ENCODE measurements at places on chromosomes 2 and 18.
A peak's percentile ranks its signal among the peaks of the same experiment; 100 is the strongest.

DNA sequence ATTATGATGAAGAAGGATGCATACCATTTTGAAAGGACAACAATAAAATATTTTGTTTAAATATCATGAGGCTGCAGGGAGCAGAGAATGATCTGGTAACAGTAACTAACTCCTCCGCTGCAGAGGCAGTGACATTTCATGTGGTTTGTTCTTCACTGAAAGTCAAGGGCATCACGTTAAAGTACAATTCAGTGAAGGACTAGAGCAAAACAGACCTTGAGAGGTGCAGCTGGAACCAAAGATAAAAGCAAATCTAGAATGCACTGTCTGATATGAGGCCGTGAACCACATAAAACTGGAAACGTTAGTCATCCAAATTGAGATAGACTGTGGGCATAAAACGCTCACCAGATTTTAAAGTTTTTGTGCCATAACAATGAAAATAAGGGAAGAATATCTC is 522.9 kb upstream of the TNP1 start:
- no peak for DNase-seq

DNA sequence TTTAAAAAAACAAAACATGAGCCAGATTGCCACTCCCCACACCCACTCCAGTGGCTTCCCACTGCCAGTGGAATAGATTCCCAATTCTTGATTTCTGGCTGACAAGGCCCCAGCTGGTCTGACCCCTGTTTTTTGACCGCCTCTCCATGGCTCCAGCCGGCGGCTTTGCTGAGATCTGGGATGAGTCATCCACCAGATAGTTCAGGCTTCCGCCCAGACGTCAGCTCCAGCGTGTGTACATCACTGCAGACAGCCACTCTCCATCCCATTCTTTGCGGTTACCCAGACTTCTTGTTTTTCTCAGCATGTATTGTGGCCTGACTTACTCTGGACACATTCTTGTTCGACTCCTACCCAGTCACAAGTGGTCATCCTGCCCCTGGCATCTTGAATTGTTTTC is 227.9 kb downstream of the GBX2 start:
- peak; percentile 46 for DNase-seq

GRCh38 chr2:3399829-3400228 is 20.3 kb downstream of the TRAPPC12 start:
- no peak for DNase-seq

DNA sequence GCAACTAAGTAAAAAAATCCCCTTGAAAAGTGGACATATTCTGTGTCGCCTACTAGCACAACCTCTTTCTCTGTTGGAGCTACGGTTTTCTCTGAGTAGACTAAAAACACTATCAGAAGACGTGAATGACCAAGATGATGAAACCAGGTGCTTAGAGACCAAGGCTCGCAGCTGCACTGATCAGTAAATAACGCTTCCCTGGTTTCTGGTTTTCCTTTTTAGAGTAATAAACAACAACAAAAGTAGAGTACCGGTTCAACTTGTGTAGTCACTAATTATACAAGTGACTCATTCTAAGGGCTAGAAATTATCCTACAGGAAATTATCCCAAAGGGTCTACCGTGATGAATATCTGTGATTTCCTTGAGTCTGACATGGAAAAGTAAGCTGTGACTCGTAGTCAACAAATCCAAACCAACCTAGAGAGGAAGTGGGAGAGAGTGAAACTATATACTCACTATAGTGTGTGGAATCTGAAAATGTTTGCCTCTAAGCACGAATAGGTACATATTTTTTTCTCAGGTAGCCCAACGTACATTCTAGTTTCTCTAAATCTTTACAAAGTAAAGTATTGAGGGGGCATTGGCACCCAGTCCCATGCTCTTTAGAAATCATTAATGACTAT is 17.8 kb downstream of the RASGRP3 start:
- DNase-seq, result no peak

DNA sequence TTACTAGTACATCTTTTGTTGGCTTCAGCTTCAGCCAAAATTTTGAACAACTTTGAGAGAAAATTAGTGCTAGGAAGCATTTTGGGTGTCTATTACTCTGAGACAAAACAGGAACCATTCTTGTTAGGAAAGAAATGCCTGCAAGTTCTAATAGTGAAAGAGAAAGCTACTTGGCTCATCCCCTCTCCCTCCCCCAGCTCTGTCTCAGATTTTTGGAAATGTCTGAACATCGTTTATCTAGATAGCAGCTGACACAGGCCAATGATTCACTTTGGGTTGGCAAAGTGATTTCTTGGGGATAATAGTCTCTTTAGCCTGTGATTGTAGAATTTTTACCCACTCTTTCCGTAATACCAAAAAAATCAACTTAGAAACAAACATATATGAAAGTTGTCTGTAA is 42.3 kb upstream of the PTPRM start:
- no peak for DNase-seq

- DNase-seq, result no peak
These were observed 993 bp downstream of the COX7A2L start for GRCh38 chr2:42359965-42360483.

DNA sequence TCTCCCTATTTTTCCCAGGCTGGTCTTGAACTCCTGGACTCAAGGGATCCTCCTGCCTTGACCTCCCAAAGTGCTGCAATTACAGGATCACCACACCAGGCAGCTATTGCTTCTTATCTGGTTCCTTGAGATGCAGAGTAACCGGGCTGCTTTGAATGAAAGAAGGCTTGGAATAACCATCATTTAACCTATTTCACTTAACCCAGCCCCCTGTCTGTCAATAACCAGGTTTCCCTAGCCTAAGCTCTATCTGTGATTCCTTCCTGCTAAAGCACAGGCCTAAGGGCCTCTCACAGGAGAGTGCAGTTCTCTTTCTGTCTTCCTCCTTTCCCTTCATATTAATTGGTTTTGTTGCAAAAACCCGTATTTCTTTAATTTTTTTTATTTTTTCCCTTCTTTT is 393.5 kb upstream of the RAB12 start:
- no peak for DNase-seq

GRCh38 chr2:44902217-44903137 is 39.0 kb upstream of the SIX3 start:
- no peak for DNase-seq

DNA sequence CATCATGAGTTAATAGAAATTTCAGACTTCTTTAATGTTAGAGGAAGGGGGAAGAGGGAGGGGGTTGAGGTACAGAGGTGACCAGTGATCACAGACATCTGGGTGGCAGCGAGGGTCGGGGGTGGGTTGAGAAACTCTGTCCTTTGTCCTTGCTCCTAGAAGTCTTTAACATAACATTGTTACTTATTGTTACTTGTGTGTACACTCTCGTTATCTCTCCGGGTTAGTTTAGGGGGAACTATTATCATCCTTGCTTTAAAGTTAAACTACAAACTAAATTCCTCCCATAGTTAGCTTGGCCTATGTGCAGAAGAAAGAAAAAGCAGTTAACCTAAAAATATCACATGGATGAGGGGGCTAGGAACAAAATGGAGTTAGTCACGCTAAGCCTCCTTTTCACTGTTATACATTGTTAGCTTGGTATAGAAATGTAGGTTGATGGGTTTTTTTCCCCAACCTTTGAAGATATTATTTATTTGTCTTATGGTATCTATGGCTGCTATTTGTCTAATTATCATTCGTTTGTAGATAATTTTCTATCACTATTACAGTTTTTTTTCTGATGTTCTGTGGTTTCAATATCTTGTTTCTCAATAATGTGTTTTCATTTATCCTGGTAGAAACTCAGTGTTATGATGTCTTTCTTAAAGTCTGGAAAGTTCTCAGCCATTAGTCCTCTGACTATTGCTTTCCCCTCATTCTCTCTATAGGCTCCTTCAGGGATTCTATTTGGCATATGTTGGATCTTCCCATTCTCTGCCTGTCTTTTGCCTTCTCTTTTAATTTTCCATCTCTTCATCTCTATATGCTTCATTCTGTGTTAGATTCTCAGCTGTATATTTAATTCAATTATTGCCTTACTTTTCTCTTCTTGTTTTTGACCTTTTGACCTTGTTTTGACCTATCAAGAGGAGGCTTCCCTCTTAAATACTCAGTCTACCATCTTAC is 13.2 kb upstream of the B4GALT6 start:
- DNase-seq, result no peak

- DNase-seq, result no peak
These were observed 170.3 kb upstream of the SETBP1 start for GRCh38 chr18:44510390-44510789.

GRCh38 chr2:201949181-201949926 is 84.3 kb upstream of the FZD7 start:
- DNase-seq, result no peak

- DNase-seq, result no peak
These were observed 856.1 kb upstream of the ID2 start for GRCh38 chr2:7825591-7826312.

GRCh38 chr2:152646775-152647174 is 70.5 kb downstream of the PRPF40A start:
- no peak for DNase-seq

- DNase-seq, result no peak
These were observed 62.0 kb upstream of the CSRNP3 start for GRCh38 chr2:165407466-165407865.

DNA sequence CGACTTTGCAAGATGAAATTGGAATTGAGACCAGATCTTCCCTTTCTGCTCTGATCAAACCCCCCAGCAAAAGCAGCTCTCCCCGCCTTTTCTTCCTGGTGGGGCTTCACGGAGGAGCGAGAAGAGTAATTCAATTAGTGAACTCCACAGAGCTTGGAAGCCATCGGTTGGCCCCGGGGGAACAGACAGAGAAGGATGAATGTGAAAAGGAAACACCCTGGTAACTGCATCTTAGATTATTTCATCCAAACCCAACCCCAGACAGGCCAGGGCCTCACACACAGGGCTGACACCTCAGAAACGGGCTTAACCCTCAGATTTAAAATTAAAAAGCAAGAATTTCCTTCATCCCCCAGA is 18.3 kb downstream of the SMAD7 start:
- DNase-seq, result no peak
